ENCODE measurements at places on chromosomes 5 and 9.
A peak's percentile ranks its signal among the peaks of the same experiment; 100 is the strongest.

DNA sequence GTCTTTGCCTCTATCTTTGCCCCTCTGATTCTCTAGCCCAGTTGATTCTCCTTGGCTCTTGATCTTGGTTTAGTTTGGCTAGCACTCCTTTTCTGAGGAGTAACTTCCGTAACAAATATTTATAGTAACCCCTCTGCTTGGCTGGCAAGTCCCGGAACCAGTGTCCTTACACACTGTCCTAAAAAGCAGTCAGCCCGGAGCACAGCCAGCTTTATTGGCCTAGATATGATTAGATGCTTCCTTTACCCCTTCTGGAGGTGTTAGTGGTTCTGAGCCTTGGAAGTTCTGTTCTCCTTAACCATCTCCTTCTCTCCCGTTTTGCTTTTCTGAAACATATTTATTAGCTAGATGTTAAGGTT, 17.0 kb upstream of the MSMP start:
- no peak for DNase-seq

GRCh38 chr5:140292212-140293036, 10.5 kb downstream of the PFDN1 start:
- no peak for DNase-seq

DNA sequence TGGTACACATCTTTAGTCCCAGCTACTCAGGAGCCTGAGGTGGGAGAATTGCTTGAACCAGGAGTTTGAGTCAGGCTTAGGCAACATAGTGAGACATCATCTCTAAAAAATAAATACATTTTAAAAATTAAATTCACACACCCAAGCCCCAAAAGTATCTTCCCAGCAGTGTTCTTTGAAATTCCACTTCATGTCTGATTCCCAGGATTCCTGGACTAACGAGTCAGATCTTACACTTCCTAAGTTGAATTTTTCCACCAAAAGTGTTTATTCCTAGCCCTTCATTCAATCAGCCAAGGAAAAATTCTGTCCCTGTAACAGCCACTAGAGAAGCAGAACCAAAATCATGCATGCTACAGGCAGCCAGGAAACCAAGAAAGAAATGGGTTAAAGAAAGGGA, 970.9 kb downstream of the EFNA5 start:
- DNase-seq: no peak

DNA sequence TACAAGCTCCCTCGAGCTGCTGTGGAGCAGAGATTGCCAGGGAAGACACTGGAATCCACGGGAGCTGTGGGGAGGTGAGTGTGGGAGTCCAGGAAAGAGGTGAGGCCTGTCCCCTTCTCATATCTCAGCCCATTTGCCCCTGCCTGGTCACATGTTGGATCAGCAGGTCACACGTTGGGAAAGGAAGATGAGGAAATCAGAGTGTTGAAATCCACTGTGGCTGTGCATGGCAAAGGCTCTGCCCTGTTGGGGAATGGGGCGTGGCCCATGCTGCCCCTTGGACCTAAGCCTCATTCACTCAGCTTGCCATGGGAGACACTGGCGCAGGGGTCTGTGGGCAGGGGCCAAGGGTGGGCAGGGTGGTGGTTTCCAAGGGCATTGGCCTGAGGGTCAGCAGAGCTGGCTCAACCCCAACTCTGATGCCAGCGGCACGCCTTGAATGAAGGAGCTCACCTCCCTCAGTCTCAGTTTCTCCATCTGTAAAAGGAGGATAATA, 85.4 kb upstream of the CPEB4 start:
- no peak for DNase-seq

- no peak for DNase-seq
These were observed 35.0 kb downstream of the ANGPTL2 start for GRCh38 chr9:127087411-127087810.

GRCh38 chr5:77306531-77306930, 96.1 kb downstream of the PDE8B start:
- no peak for DNase-seq

DNA sequence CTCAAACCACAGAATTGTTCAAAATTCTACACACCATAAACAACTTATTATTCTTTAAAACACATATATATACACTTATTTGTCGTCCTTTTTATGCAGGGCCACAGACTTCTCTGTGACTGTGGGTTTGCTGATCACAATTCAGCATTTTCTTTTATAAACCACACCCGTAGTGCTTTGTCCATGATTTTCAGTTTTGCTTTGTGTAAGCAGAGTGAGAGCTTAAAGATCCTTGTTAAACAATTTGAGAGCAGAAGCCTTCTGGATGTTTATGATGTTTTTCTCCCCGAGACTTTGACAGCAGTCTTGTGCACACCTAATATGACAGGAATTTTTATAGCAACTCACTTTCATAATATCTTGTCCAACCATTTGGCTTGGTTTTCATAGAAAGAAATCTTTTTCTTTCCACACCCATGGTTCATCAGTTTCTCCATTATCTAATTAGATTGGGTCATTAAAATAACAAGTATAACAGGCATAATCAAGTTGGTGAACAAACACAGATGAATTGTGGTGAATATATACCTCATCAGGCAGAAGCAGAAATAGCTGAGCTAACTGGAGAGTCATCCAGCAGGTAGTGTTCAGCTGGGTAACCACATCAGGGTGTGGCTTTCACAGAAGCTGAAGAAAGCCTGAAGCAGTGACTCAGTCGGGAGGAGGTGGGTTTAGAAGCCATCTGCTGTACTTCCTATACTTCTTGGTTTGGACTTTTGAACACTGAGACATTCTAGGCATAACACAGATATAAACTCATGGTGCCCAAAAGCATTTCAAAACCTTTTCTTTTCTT, 232.8 kb downstream of the DOCK8 start:
- no peak for DNase-seq

GRCh38 chr5:8446179-8446578, 577.2 kb downstream of the MTRR start:
- no peak for DNase-seq

DNA sequence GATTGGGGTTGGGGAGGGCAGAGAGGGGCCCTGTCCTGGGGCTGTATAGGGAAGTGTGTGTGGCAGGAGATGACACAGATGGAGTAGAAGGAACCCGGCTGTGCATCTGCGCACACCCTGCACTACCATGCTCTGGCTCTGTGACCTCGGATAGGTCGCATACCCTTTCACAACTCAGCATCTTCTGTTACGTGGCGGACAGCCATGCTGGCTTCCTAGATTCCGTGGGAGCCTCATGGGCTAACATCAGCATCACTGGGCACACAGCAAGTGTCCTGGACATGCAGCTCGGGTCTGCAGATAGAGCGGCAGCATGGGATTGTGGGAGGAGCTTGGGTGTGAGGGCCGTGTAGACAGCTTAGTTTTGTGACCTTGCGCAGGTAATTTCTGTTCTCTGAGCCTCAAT, 9.2 kb downstream of the ARPC5L start:
- no peak for DNase-seq

DNA sequence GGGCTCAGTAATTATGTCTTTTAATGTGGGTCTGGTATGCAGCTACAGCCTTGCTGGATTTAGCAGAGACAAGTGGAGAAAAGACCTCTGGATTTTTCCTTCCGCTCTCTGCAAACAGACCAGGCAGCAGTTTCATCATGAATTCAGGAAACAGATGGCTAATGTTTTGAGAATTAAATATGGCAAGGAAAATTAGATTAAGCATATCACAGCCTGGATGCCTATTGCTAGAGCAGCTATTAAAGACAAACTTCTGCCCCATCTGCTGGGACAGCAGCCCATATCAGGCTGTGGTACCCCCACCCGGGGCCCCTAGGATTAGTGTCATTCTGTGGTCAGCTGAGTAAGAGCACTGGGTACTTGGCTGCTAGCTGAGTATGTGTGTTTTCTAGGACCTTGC, 6.2 kb downstream of the SKP2 start:
- DNase-seq: no peak

GRCh38 chr5:157819502-157820115, 39.3 kb downstream of the CLINT1 start:
- no peak for DNase-seq

GRCh38 chr9:93565089-93565488, 11.3 kb upstream of the PHF2 start:
- no peak for DNase-seq

GRCh38 chr9:98765256-98765655, 31.1 kb downstream of the ANKS6 start:
- no peak for DNase-seq

DNA sequence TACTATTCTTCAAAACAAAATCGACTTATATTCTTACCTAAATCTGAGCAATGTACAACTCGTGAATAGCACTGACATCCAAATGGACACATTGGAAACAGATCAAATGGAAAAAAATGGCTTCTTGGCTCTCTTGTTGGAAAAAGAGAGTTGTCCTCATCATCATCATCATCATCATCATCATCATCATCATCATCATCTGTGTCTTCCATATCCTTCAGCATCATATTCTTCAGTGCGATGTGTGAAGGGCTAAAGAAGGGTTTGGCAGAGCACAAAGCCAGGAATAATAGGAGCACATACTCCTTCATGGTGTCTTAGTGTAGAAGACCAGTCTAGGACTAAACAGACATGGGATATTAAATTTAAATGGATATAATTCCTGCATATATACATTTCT, 7.7 kb downstream of the ASPN start:
- DNase-seq: no peak

- DNase-seq: peak; percentile 46
These were observed 5.5 kb downstream of the MAN2A1 start for GRCh38 chr5:109695005-109695926.
